ENCODE measurements at places on chromosomes 11 and 22.

DNA sequence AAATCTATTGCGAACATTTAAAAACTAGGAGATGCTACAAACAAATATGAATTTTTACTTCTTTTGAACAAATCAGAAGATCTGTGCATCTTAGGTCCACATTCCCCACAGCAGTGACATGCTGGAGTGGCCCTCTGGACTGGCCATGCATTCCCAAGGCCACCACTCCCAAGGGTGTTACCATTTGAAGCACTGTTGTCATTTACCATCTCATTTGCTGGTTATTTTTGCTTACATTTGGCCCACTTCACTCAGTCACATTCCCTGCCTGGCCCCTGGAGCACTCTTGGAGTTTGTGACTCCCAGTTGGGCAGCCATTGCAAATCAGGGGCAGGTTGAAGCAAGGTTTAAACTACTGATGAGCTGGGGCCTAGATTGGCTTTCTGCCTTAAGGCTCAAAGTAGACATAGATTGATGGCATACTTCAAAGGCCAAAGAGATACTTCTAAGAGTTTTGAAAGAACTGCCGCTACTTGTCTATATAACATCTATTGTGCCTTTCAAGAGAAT lies 8.5 kb upstream of the ZNRF3 start:
- no peak for DNase-seq

- no peak for DNase-seq
These were observed 1112.0 kb upstream of the CCDC90B start for GRCh38 chr11:84398017-84398626.

DNA sequence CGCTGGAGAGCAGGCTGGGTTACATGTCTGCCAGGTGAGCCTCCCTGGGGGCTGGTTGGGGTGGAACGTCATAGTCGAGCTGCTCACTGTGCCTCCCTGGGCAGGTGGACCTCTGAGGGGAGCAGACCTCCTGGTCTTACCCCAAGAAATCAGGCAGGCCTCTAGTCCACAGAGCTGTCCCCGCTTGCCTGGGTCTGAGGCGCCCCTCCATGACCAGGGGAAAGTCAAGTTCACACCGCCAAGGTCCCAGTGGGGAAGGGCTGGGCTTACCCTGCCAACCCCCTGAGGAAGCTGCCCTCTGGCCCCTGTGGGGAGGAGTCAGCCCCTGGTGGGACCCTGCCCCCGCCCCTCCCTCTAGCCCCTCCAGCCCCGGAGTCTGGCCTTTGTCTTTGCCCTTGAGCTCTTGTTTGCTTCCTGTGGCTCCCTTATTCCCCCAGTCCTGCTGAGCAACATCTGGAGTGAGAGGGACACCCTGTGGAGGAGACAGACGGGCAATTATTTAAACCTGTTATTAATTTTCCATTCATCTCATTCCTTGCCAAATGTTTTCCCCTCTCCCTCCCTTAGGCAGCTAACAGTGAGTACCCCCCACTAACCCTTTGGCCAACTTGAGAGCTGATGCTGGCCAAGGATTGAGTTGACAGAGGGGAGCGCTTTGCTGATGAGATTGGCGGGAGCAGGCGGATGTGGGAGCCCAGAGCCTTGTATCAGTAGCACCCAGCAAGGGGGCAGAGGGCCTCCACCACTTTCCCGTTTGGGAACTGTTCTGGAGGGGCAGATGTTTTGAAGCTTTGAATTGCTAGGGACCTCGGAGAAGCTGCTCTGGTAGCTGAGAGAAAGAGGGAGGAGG lies 83.4 kb downstream of the CEP164 start:
- no peak for DNase-seq

GRCh38 chr11:3879967-3880542 lies 24.6 kb downstream of the STIM1 start:
- no peak for DNase-seq

DNA sequence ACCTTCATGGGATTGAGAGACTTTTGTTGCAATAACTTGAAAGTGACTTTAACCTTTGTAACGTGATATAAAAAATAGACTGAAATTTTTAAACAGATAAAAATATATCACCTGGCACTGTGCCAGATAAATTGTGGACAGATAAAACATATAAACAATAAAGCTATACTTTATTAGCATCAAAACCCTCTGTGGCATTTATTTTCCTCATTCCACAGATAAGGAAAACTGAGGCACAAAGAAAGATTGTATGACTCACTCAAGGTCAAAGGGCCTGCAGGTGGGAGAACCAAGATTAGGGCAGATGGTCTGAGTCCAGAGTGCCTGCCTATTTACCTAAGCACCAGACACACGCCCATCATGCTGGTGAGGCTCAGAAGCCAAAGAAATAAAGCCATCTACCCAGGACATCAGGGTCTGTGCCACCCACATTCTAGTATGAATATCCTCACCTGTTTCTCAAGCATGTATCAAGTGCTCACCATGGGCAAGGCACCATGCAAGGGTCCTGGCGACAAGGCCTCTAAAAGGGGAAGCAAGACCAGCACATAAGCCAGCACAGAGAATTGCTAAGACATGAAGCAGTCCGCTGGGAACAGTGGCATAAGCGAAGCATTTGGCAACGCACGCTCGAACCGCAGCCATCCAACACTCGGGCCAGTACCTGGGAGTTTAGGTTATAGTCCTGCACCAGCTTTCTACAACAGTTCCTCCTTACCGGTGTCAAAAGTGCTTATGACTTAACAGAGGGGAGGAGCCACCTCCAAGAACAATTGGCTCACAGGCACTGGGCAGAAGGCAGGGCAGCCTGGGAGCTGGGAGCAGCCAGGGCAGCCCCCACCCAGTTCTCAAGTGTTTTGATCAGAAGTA lies 17.6 kb downstream of the MYH9 start:
- DNase-seq, result no peak

GRCh38 chr22:20245577-20246367 lies 22.3 kb downstream of the RTN4R start:
- DNase-seq, result no peak

GRCh38 chr11:92211576-92212167 lies 12.9 kb upstream of the FAT3 start:
- no peak for DNase-seq

DNA sequence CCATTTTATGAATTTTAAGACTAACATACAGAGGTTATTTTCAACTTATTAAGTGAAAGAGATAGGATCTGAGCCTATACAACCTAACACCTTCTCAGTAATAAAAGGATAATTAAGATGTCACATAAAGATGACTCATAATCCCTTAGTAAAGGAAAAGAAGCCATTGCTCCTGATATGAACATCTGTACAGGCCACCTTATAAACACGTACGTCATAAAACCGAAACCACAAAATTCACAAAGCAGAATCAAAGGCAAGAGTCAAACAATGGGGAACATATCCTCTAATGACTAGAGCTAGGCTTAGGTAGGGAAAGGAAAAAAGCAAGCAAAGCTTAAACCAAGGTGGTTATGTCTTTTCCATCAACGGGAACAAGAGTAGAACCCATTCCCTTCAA lies 103.5 kb downstream of the KCNA4 start:
- DNase-seq, result no peak

GRCh38 chr11:69434471-69434931 lies 47.0 kb upstream of the LINC01488 start:
- DNase-seq, result no peak

DNA sequence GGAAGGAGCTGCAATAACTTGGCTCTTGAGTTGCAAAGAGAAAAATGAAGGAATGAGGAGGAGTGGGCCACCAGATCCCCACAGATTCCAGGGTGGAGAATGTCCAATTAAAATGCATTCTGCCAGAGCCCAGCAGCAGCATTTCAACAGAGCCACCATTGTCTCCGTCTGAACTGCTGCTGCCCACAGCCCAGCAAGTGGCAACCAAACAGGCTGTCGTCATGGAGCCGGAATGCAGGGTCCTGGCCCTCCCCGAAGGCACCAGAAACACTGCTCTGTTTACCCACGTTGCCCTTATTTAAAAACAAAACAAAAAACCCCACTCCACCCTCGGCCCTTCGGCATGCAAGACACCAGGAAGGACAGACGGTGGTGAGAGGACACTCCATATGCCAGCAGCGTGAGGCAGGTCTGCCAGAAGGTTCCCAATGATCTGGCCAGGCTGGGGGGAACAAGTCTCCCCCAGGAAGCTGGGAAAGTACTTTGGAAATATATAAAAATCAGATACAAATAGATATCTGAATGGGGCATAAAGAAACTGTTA lies 32.5 kb downstream of the PLEKHA7 start:
- no peak for DNase-seq

GRCh38 chr11:75333022-75333806 lies 18.2 kb downstream of the ARRB1 start:
- no peak for DNase-seq

- no peak for DNase-seq
These were observed 361.3 kb downstream of the GRM5 start for GRCh38 chr11:88704485-88704884.

DNA sequence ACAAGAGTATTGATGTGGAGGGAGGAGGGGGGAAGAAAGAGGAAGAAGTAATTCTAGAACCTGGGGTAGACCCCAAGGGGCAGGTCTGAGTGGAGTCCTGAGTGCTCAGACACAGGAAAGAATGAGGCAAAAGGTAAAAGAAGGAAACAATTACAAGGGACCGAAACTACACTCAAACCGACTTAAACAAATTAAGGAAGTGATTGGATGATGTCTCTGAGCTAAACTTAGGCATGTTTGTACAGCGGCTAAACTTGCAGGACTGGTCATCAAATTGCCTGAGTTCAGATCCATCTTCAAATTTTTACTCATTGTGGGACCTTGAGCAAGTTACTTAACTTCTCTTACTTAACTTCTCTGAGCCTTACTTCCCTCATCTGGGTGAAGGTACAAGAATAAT lies 86.3 kb upstream of the LRRC55 start:
- no peak for DNase-seq

DNA sequence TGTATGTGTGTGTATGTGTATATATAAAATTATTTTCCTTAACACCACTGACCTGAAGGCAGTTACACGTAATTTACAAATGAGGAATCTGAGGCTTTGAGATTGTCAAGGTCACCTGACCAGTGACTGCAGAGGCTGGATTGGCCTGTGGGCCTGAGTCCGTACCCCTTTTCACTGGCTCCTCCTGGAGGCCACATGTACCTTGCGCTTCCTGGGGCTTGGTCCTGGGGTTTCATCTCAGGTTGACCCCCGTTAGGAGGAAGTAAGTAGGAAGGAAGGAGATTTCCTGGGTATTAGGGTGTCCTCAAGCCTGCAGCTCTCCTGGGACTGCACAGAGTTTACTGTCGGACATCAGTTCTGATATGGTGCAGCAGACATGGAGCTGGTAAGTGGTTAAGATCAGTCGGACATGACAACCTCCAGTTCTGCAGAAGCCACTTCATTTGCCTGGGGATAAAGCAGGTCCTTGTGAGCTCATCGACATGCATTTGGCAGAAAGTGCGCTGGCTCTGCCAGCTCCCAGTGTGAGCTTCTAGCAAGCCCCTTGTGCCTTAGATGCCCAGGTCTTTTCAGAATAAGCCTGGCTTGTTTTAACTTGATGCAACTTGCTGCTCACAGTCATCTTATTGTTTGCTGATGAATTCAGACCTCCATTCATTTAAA lies 36.6 kb downstream of the ST3GAL4 start:
- no peak for DNase-seq

DNA sequence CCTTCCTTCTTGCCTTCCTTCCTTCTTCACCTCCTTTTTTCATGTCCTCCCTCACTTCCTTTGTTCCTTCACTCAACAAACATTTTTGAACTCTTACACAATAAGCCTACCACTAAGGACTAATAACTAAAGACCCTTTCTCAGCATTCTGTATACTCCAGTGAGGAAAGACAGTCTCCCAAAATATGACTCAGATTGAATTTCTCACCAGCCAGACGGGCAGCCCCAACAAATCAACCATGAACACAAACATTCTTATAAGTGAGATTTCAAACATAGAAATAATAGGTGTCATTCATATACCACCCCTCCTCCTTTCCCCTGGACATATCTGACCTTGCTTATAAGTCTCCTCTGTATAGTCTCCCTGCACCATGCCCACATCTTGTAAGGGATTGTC lies 1079.7 kb downstream of the OPCML start:
- DNase-seq, result no peak

- no peak for DNase-seq
These were observed 115.9 kb upstream of the TBCEL start for GRCh38 chr11:120907971-120908370.

- DNase-seq, result no peak
These were observed 37.9 kb upstream of the PLET1 start for GRCh38 chr11:112298535-112298934.

GRCh38 chr11:1963864-1964263 lies 16.7 kb downstream of the MRPL23 start:
- no peak for DNase-seq

DNA sequence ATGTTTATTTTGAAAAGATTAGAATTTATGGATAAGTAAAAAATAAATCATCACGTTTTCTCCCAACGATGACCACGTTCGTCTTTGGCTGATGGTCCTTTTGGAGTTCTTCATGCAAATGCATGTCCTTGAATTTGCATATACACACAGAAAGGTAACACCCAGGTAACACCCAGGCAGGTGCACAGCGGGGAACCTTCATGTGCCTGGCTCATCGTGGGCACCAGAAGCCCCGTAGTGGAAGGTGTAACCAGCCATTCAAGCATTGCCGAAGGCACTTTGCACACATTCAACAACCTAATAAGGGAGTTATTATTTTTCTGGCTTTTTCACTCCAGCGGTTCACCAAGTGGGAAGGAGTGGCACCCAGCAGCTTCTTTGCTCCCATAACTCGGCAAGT lies 404.6 kb downstream of the TBC1D22A start:
- no peak for DNase-seq

- no peak for DNase-seq
These were observed 4.6 kb upstream of the TMEM126A start for GRCh38 chr11:85643191-85643614.

DNA sequence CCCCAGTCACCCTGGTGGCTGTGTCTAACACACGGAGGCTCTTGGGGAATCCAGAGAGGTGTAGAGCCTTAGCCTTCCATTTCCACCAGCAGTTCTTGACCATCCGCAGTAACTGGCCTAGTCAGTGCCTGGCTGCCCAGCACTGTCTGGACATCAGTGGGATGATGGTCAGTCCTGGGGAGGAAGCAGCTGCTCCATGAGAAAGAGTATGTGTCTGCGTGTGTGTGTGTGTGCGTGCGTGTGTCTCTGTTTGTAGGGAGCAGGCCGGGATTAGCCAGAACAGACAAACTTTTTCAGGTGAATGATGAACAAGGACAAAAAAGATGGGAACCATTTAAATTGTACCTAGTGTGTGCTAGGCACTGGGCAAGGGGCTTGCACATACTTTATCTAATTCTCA lies 109.3 kb upstream of the SYT13 start:
- DNase-seq, result no peak

- no peak for DNase-seq
These were observed 49.1 kb downstream of the LRRC32 start for GRCh38 chr11:76621466-76621865.

DNA sequence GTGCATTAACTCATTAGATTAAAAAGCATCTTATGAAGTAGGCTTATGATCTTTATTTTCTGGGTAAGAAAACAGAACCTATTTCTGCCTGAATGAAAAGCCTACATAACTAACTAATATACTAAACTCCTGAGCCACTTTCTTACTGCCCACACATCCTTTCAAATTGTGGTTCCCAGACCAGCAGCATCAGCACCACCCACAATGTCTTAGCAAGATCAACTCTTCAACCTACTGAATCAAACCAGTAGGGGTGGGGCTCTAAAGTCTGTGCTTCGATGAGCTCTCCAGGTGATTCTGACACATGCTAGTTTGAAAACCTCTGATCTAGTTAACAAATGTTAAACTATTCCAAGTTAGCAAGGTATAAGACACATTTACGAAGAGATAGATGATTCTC lies 462.4 kb downstream of the DLG2 start:
- DNase-seq, result no peak

- no peak for DNase-seq
These were observed 59.8 kb upstream of the CD82 start for GRCh38 chr11:44505581-44506054.

GRCh38 chr22:25357606-25358420 lies 138.4 kb downstream of the CRYBB2 start:
- DNase-seq, result no peak

- DNase-seq, result no peak
These were observed 352.9 kb downstream of the TENM4 start for GRCh38 chr11:79087961-79088318.

Data from bone marrow (tissue), 2 donors.